ENCODE measurements at places on chromosomes 5 and 9.

GRCh38 chr9:132409828-132410528 lies at the start of gene CFAP77:
TSS of gene CFAP77 (plus strand) at chr9:132410211. CDS start at chr9:132410272, 61 bp downstream.
- DNase-seq: no peak

GRCh38 chr9:15717290-15717967 lies 164.6 kb downstream of the CCDC171 start:
- no peak for DNase-seq

DNA sequence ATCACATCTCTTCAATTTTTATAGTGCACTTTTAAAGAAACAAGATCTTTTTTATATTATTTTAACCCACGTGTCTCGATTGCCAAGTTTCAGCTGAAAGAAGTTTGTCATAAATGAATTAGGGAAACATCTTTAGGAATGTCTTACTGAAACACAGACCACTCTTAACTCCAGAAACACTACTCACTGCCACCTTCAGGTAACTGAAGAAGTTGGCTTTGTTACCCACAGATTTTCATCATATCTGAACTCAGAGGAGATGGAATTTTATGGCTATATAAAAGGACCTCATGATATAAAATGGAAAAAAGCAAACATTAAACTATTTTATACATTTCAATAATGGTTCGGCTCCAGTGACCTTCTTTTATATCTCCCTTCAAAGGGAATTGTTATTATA lies 158.0 kb downstream of the SEMA5A start:
- no peak for DNase-seq

DNA sequence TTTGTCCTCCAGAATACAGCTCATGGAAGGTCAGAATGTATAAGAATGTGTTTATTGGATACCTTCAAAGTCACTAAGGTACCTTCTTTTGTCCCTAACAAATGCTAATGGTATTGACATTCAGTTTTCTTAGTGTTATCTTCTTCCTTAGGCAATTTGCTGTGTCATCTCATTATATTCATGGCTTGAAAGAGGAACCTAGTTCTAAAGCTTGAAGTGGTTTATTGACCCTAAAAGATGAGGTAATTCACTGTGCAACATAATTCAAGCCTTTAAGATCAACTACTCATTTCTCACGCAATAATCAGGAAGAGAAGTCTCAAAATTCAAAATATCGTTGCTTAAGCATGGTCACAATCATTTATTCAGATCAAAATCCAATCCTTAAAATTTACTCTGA lies 342.7 kb upstream of the RIOK2 start:
- DNase-seq: no peak

DNA sequence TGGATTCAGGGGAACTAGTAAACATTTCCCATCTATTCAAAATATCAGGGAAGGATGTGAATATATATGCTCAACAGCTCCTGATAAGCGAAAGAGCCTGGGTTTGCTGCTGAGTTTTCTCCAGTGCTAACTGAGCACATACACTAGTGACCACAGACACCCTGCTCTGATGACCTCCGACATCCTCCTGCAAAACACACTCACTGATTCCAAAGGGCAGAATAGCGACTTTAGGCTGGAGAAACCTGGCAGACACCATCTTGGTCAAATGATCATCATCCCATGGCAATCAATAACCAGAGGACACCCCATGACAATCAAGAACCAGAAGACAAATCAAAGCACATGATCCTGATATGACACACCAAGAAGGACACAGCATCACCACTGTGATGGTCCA lies 9.2 kb upstream of the GADD45G start:
- DNase-seq: no peak

DNA sequence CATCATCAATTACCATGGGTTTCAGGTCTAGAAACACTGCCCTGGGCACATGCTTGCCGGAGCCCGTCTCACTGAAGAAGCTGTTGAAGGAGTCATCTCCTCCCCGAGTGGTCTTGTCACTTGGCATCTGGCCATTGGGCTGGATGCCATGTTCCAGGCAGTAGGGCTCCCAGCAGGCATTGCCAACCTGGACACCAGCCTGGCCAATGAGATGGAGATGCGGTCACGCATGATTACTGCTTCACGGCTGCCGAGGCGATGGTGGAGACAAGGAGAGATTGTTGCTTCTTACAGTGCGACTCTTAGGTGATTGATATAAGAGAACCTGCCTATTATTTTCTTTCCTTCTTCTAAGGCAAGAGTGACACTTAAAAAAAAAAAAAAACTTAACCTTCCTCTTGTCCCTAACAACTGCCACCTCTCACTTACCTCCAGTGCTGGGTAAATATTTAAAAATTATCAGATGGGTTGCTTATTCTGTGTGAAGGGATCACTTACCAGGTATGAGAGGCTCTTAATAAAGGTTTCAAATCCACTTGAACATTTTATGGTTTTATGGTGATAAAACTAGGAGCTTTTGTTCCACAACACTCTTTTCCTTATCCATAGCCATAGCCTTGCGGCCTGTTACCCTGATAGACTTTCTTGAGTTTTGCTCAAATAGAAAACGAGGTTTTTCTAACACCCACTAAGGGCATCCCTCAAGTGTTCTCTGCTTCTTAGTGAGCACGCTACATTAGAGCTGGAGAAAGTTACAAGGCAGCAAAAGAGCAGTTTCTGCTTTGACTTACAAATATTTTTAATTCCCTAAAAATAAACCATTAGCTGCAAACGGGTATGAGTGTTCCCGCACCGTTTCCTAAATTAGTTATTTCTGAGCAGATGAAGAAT lies 41.2 kb downstream of the NIM1K start:
- no peak for DNase-seq

DNA sequence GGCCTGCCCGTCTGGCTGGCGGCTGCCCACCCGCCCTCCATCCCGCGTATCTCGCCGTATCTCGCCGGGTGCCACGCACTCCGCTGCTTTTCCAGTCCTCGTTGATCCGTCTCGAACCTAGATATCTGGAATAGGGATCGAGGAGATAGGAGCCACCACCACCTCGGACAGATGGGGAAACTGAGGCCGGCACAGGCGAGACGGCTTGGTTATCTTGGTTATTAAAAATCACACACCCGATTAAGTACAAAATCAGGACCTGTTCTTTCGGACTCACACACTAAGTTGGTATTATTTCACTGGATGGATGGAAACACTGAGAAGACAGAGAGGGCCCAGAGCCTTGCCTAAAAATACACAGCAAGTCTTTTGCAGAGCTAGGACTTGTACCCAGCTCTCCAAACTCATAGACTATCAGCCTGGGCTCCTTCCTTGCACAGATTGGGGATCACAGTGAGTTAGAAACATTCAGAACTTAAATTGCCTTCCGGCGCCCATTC lies 678 bp downstream of the SLC26A2 start:
- no peak for DNase-seq

GRCh38 chr5:74762599-74762998 lies 4.3 kb downstream of the GFM2 start:
- DNase-seq: no peak

- DNase-seq: no peak
Measured at GRCh38 chr9:126240835-126241234, 85.8 kb upstream of the MVB12B start.

GRCh38 chr5:10699987-10700386 lies 61.0 kb downstream of the DAP start:
- DNase-seq: no peak

DNA sequence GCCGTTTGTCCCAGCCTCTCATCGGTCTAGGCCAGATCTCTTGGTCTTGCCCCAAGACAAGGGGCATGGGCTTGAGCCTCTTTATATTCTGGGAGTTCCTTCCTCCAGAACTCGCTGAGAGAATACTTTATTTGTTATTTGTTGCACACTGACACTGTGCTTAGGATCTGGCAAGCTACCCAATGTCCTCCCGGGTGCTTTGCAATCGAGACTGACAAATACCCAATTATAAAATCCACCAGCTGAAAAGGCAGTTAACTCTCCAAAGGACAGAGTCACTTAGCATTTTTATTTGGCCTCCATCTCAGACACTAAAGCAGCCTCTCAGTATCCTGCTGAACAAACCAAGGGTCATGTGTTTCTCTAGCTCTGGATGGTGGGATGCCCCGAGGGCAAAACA lies 500.2 kb upstream of the DAP start:
- no peak for DNase-seq

DNA sequence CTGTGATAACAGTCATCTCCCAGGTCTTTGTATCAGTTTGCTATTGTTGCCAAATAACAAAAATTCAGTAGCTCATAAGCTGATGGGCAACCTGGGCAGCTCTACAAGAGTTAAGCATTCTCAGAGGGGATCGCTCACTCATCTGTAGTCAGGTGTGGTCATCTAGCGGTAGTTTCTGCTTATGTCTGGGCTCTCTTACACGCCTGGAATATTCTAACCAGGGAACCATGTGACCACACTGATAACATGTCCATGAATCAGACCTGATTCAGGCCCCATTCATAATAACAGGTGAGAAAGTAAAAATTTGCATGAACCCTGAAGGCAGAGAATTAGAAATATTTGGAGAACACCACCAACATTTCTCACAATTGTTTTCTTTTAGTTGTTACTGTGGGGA lies 576.1 kb downstream of the SLCO4C1 start:
- no peak for DNase-seq

- DNase-seq: no peak
Measured at GRCh38 chr9:94700445-94700844, 26.1 kb upstream of the AOPEP start.

DNA sequence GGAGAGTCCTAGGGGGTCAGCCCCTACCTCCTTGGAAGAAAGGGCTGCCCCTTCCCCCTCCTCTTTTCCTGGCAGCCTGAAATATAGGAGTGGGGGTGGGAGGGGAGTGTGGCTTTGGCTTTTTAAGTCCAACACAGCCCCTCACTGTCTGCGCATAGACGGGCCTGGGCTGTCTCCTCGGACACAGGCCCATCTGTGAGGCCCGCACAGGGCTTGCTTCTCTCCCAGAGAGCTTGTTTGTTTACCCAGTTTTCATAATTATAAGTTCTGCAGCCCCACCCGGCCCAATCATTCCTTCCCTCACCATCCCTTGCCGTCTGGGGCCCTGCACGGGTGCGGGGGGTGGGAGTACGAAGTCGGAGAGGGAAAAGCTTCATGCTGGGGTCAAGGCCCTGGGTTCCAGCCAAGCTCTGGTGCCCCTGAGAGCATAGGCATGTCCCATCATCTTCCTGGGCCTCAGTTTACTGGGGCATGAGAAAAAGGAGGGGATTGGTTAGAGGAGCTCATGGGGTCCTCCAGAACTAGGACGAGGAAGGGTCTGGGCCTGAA lies 54.0 kb upstream of the STXBP1 start:
- DNase-seq: no peak

- no peak for DNase-seq
Measured at GRCh38 chr9:126857261-126857960, 3.0 kb upstream of the ZBTB34 start.

DNA sequence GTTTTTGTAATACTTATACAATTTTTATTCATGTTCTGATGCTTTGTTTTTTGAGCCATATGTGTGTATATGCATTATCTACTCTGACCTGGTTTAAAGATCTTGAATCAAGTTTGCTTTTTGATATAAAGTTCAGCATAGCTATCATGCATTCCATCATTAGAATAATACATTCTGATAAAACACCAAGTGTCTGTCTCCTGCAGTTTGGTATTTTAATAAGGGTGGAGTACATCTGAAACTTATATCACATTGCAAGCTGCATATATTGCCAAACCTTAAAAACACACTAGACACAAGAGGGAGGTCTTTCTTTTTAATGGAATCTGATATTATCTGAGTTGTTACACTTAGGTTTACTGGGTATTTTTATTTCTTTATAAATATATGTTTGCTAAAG lies 102.8 kb upstream of the ADAMTSL1 start:
- no peak for DNase-seq

DNA sequence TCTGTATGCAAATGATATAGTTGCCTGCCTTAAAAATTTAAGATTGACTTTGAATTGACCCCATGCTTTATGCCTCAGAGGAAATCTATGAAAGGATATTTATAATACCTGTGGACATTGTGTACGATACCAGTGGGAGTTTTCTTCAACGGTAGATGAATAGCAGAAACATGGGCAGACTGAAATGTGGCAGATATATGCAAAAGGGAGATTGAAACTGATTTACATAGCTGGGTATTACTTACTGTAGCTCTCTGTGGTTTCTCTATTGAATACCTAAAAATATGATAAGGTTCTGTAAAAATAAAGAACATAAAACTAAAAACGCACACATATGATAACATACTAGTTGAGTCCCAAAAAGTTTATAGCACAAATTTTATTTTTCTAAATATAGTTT lies 345.2 kb upstream of the PCSK5 start:
- DNase-seq: no peak

GRCh38 chr9:7580568-7580967 lies 219.0 kb downstream of the DMAC1 start:
- no peak for DNase-seq

DNA sequence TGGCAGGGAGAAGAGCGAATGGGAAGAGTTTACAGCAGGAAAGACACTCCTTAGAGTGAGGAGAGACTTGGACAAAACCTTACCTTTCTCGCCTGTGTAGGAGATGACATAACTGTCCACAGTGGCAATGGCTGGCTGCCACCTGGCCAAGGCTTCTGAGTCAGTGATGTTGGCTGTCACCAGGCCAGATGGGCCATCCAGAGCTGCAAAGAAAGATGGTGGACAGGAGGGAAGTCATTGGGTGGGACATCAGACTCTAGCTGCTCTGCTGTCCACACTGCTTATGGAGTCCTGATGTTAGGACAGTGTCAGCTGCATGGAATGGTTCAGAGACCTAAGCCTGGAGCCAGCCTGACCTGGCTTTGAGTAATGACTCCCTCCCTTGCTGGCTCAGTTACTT lies 79.8 kb downstream of the TNC start:
- DNase-seq: no peak

DNA sequence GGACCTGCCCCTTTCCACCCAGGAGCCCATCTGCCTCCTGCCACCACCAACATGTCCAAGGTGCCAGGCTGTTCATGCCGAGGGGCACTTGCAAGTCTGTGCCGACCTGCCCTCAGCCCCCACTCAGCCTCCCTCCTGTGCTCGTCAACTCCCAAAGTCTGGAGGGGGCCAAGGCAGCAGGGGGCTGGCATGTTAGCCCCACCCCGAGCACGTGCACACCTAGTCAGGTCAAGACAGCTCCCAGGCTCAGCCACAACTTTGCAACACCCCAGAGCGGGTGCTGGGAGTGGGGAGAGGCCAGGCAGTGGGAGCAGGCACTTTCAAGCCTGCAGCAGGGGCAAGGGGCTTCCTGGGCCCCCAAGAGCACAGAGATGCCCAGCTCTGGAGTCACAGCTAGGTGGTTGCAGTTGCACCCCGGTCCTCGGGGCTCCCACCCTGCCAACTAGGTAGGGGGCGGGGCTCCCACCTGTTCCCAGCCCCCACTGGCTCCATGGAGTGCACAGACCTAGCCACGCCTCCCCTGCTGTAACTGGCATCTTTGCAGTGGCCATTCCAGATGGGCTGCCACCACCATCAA lies 272.5 kb downstream of the CETN3 start:
- no peak for DNase-seq
